ENCODE measurements at places on chromosomes 2 and 18.

- no peak for DNase-seq
Observed at GRCh38 chr2:220506466-220506865, 879.0 kb downstream of the SLC4A3 start.

GRCh38 chr18:9337873-9338272 lies 3.3 kb downstream of the TWSG1 start:
- DNase-seq: no peak

DNA sequence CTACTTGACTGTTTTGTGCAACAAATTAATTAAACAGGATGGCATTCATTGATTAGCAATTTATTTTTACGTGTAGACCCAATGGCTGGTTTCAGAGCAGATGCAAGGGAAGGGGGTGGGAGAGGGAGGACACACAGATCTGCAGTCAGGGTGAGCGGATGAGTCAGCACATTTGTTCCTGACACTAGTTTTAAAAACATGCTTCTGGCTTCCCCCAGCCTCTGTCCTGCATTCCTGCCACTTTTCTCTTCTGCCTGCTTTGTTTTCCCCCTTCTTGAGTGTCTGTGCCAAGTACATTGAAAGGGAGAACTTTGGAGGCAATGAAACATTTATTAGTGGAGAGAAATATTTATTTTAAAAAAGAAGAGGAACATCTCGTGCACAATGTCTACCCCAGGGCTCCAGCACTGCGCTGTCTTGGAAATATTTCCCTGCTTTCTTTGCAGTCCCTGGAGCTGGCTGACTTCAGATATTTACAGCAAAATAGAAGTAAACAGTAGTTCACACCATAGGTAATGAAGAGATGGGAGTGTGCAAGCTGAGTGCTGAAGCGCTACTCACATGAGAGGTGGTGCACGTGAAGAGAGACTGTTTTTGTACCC lies 52.2 kb downstream of the NRP2 start:
- DNase-seq: no peak

DNA sequence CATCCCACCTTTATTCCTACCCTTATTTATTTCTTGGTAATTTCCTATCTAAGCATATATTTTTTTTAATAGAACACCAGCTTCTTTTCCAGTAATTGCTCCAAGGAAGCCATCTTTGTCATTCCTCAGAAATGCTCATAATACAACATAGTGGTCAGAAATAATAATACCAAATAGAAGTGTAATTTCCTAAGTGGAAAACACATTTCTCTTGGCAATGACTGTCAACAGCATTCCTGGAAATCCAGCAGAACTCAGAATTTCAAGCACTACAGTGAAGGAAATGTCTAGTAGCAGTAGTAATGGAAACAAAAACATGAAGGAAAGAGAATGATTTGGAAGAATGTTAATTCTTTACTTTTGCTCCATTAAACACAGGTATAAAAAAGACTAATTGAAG lies 56.6 kb downstream of the GDF7 start:
- no peak for DNase-seq

DNA sequence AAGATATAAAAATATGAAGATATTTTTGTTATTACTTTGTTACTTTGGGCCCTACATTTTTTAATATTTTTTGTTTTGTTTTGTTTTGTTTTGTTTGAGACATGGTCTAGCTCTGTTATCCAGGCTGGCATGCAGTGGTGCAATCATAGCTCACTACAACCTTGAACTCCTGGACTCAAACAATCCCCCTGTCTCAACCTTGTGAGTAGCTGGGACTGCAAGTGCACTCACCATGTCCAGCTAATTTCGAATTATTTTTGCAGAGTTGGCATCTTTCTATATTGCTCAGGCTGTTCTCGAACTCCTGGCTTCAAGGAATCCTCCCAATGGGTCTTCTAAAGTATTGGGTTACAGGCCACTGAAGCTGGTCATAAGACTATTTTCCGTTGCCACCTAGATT lies 603.6 kb upstream of the PIK3C3 start:
- no peak for DNase-seq

DNA sequence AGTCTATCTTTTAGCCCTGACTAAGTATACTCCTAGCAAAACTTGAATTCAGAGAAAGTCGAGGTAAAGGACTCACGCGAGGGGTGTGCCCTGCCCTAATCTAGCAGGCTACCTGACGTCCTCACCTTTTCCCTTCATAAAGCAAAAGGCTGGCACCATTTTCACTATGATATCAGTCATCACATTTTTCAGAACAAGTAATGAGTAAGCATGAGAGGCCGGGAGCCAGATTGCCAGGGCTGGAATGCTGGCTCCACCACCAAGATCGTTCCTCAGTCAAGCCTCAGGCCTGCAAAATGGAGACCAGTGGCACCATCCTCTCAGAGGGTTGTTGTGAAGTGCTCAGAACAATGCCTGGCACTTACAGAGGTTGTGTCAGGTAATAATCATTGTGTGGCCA lies 18.7 kb upstream of the NCKAP5 start:
- DNase-seq: no peak

DNA sequence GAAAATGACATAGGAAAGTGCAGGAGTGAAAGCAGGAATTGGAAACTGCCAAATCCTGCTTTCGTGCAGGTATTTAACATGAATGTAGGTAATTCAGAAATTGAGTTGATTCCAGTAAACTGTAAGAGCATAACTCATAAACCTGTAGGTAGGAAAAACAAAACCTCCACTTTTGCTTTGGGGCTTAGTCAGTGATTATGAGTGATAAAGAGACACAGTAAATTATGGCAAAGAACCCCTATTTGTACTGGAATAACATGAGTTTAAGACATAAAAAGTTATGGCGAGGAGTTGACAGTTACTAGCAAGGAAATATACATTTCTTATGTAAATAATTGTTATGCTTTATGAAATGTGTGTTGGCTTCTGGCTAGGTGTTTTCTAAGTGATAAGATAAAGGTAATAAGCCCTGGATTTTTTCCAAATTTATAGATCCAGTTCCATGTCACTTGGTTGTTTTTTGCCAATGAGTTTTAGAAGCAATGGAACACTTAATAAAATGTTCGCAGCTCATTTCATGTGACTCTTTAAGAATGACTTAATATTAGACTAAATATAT lies 17.3 kb downstream of the MAP3K20 start:
- DNase-seq: no peak

DNA sequence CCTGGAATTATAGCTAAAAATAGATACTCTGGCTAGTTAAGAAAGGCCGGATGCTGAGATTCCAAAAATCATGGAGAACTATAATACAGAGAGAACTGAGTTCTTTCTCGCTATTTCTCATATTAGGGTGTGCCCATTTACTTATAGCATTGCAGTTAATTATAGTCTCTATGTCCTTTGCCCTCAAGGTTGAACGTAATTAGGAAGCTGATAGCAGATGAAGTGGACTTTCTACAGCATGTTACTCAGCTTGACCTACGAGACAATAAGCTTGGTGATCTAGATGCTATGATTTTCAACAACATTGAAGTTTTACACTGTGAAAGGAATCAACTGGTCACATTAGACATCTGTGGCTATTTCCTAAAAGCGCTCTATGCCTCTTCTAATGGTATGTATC lies 187.4 kb downstream of the PHLPP1 start:
- DNase-seq: no peak

DNA sequence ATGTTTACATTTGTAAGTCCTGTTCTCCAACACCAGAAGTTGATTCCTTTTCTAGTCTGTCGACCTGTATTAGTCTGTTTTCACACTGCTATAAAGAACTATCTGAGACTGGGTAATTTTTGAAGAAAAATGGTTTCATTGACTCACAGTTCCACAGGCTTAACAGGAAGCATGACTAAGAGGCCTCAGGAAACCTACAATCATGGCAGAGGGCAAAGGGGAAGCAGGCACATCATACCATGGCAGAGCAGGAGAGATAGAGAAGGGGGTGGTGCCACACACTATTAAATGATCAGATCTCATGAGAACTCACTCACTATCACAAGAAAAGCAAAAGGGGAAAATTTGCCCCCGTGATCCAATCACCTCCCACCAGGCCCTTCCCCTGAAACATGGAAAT lies 112.8 kb upstream of the MAP3K20 start:
- no peak for DNase-seq

DNA sequence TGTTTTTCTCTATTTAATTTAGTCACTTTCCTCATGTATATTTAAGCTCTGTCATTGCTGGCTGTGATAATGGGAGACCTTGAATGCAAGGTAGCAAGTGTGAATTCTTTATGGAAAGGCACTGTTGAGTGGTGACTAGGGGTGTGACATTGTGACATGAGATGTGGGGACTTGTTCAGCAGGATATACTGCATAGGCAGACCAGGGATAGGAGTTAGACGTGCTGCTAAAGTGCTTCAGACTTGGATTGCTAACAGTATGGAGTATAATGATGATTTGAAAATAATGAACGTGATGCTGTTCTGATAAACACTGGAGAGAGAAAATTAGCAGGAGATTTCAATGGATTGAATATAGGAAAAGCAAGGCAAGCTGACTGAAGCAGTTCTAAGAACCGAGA lies 135.1 kb downstream of the NCOA1 start:
- no peak for DNase-seq

- DNase-seq: no peak
Observed at GRCh38 chr2:106054880-106055655, 139.0 kb downstream of the UXS1 start.

DNA sequence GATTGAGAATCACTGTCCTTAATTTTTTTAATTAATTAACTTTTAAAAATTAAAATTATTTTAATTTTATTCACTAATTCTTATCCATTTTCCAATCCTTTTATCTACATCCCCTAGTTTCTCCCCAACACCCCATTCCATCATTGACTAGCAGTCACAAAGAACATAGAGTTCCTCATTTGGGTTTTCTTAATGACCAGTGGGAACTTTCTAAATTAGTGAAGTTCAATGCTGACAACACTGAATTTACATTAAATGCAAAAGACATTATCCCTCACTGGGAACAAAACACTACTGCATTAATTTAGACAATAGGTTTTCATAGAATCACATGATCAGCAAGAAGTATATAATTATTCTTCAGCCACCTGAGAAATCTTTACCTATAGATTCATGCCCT lies 80.6 kb upstream of the GLS start:
- no peak for DNase-seq

DNA sequence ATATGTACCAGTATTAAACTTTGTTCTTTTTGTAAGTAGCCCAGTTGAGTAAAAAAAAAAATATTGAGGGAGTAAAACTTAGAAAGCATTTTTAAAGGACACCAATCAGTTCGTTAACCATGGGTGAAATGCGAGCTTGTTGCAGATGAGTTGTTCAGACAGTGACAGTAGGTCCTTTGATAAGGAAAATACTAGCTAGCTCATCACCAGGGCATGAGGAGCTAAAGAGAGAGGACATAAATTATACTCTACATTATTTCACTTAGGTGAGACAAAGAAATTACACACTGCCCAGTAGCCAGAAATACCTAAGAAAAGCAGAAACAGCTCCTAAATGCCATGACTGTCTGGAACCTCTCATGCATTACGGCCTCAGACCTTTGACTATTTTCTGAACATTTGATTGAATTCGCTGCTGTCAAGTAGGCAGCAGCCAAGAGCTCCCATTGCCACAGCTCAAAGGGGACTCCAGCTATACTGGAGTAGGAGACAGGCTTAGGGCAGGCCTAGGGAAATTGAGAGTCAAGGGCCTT lies 2.6 kb upstream of the HNRNPLL start:
- DNase-seq: no peak

DNA sequence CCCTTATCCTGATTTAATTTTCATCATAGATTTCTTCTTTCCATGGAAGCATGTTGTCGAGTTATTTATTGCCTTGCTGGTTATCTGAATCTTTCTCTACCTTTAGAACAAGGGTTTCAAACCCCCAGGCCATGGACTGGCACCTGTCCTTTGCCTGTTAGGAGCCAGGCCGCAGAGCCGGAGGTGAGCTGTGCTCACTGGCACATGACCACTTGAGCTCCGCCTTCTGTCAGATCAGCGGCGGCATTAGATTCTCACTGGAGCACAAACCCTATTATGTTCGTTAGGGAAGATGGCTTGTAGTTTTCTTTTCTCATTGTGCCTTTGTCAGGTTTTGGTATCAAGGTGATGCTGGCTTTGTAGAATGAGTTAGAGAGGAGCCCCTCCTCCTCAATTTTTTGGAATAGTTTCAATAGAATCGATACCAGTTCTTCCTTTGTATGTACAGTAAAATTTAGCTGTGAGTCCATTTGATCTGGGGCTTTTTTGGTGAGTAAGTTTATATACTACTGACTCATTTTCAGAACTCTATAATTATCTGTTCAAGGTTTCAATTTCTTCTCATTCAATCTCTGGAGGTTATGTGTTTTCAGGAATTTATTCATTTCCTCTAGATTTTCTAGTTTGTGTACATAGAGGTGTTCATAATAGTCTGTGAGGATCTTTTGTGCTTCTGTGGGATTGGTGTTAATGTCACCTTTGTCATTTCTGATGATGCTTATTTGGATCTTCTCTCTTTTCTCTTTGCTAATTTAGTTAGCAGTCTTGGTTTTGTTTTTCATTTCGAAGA lies 668.0 kb upstream of the FAM98A start:
- DNase-seq: no peak

GRCh38 chr2:3785220-3785889 lies 82.0 kb downstream of the DCDC2C start:
- DNase-seq: no peak

DNA sequence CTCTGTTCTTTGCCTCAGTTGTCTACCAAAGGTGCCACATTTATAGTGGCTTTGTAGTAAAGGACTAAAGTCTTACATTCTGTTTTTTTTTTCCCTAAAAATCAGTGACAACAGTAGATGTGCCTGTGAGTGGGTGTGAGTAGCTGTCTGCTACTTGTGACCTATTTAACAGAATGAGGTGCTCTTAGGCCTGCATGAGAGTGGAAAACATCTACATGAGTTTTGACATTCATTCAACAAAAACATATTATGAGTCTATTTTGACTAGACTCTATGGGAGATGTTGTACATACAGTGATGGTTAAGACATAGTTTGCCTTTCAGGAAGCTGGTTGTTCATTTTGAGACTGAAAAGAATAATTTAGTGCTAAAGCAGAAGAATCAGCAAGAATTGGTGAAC lies 36.7 kb downstream of the IL1R2 start:
- no peak for DNase-seq

- DNase-seq: no peak
Observed at GRCh38 chr2:227036527-227036926, 127.5 kb downstream of the COL4A4 start.

GRCh38 chr18:23210526-23210925 lies 75.2 kb downstream of the CABLES1 start:
- no peak for DNase-seq

- DNase-seq: no peak
Observed at GRCh38 chr2:100902817-100903405, 83.0 kb downstream of the NPAS2 start.

DNA sequence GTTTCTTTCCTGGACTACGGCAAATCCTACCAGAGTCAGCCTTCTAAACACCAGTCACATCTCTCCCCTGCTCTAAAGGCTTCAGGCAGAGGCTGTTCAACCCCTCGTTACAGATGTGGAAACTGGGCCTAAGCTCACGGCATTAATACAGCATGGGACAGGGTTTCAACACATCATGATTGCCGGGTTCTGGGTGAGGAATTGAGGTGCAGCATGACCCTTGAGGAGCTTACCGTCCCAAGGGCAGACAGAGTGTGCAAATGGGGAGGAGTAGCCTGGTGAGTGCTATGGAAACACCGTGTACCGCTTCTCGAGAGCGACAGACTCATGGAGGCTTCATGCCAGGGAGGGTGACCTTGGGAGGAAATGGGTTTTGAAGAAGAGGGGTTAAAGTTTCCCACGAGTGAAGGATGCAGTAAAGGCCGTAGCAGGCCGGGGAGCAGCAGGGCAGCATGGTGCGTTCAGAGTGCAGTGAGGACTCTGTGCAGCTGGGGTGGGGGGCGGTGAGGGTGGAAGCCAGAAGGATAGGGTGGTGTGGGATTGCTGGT lies 51.1 kb downstream of the TGOLN2 start:
- DNase-seq: no peak

- no peak for DNase-seq
Observed at GRCh38 chr2:65915273-65915672, 482.9 kb upstream of the SPRED2 start.

GRCh38 chr2:207219676-207220501 lies 54.1 kb upstream of the KLF7 start:
- no peak for DNase-seq
